ENCODE measurements at places on chromosomes 2 and 18.
A peak's percentile ranks its signal among the peaks of the same experiment; 100 is the strongest.

DNA sequence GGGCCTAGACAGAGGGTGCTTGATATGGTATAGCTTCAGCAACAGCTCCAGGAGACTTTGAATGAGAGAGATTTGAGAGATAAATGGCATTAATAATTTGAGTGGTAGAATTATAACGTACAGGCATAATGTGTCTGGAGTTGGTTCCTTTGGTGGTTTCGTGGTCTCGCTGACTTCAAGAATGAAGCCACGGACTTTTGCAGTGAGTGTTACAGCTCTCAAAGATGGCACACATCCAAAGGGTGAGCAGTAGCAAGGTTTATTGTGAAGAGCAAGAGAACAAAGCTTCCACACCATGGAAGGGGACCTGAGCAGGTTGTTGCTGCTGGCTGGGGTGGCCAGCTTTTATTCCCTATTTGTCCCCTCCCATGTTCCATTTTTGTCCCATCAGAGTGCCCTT lies 23.1 kb downstream of the PDCD1 start:
- DNase-seq, result no peak

DNA sequence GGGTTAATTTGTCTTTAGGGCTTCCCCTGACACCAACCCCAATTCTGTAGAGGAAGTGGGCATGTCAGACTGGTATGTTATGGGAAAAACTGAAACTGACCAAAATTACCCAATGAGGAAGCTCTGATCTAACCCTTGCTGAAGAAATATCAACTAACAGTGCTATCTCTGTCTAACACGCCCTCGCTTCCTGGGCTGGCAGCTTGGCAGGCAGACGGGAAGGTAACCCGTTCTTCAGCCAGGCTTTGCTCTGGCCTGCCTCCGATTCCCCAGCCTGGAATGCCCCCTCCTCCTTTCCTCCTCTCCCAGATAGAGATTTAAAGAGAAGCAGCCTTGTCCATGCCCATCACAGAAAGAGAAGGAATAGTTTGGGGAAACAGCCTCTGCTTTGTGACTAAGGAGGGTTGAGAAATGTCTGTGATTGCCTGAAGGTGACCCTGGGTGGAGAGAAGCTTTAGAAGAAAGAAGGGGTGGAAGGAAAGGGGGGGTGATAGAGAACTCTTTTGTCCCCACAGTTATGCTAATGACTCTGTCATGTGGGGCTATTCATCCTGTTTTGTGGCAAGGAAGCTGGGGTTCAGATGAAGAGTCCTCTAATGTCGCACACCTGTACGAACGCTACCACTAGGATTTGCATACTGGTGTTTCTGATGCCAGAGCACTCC lies 15.4 kb downstream of the HK2 start:
- no peak for DNase-seq

DNA sequence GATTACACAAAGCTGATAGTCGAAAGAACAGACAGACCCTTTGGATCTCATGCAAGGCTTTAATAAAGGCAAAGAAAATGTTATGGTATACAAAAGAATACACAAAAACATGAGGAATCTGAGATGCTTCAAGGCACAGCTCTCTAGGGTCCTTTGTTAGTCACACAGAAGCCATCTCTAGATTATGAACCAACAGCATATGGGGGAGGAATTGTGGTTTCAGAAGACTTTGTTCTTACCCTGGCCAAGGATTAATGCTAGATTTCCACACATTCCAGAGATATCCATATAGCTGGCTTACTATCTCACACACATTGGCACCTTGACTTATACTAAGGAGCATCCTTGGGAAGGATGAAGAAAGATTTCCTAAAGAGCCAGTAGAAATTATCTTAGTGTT lies 206.1 kb downstream of the GULP1 start:
- no peak for DNase-seq

DNA sequence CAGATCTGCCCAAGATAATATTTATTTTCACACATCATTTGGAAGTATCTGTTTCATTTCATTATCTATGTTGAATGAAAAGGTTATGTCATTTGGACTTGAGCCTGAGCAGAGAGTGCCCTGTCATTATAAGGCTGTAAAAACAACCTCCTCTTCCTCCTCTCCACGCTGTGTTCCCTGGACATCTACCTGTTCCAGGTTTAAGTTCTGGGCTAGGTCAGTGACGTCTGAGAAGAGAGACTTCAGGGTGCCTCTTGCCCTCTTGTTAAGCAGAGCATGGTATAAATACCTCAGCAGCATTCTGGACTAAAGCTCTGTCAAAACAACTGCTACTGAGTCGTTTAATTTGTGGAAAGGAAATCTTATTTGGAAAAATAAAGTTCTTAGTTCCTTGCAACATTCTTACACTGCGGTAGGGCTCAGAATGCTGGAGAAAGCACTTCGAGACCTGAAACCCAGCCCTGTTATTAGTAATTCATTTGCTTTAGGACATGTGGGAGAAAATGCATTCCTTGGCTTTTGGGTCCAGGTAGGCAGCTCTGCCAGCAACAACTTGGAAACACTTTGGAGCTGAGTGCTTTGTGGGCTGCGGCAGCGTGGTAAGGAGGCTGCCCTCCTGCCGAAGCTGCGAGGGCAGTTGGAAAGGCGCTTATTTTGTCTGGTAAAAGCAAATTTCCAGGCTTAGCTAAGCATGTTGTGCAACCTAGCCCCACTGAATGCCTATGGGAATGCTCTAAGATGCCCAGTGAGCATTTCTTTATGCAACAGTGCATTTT lies 91.8 kb upstream of the NEDD4L start:
- DNase-seq, result no peak

DNA sequence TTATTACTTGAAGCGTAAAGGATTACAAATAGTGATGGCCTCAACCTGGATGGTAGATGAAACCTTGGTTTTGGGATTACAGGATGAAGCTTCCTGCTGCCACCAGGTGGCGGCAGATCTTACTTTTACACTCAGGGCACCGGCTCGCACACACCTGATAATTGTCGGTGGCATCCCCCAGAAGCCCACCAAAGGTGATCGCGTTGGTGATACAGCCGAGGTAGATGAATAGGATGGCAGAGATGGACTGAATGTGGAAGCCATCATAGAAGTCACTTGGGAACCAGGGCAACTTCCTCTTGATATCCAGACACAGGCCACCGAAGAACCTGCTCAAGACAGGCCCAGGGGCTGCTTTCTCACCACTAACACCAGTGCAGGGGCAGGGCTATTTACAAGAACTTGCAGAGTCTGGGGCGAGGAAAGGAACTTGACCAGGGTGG lies 51.8 kb downstream of the MTHFD2 start:
- DNase-seq, result no peak

GRCh38 chr2:158487419-158487818 lies 30.7 kb downstream of the PKP4 start:
- DNase-seq, result peak; percentile 52

- DNase-seq, result no peak
Measured at GRCh38 chr2:28607730-28608499, 112.1 kb downstream of the PLB1 start.

- DNase-seq, result peak; percentile 53
Measured at GRCh38 chr2:43737097-43737854, 36.6 kb upstream of the DYNC2LI1 start.

DNA sequence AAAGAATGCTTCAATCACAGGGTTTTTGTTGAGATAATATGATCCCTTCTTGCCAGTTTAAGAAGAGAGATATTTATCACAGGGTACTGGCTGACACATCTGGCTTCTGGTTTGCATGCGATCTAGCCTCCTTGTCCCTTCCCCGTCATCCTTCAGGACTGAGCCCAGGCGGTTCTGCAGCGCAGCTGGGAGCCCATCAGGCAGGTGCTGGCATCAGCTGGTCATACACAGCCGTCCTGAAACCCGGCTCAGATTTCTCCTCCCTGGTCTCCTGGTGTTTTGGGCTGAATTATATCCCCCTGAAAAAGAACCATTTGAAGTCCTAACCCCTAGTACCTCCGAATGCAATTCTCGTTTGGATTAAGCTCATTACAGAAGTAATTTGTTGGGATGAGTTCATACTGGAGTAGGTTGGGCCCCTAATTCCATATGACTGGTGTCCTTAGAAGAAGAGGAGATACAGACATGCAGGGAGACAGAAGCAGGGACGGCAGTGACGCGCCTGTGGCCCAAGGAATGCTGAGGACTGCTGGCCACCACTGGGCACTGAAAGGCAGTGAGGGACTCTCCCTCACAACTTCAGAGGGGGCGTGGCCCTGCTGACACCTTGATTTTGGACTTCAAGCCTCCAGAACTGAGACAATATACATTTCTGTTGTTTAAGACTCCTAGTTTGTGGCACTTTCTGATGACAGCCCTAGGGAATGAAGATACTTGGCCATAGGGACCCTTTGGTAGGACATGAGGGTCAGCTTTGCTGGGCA lies 83.9 kb upstream of the ODC1 start:
- no peak for DNase-seq

Data from AG04450 (cell line).